ENCODE measurements at places on chromosomes 1 and 21.

DNA sequence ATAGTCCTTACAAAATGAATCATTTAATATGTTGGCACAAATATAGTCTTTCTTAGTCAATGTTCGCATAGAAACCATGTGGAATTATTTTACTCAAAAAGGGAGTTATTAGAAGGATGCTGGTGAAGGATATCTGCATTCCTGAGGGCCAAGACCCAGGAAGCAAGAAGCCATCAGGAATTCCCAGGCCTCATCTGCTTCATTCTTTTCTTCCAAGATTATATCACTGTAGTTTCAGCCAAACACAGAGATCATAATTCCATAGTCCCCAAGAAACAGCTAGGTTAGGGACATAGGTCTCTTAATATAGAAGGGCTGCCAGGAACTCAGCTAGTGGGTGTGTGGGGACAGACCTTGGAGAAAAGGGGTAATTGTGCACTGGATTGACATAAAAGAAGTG lies 28.6 kb upstream of the DISC1 start:
- DNase-seq: no peak

DNA sequence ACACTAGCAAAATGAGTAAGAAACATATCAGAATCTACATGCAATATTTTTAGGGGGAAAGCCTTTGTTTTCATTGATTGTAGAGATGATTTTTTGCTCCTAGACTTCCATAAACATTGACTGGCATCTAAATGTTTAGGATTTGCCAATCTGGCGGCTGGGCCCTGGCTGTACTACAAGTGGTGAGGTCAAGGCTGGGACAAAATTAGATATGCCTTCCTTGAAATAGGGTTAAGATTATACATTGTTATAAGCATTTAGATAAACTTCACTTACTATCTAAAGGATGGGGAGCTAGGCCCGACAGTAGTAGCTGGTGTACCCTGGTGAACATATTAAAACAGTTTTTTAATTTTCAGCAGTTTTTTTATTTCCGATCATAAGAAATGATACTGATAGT lies 5.2 kb downstream of the NFIA start:
- no peak for DNase-seq

- no peak for DNase-seq
Observed at GRCh38 chr1:197145446-197146024, 934 bp downstream of the ASPM start.

DNA sequence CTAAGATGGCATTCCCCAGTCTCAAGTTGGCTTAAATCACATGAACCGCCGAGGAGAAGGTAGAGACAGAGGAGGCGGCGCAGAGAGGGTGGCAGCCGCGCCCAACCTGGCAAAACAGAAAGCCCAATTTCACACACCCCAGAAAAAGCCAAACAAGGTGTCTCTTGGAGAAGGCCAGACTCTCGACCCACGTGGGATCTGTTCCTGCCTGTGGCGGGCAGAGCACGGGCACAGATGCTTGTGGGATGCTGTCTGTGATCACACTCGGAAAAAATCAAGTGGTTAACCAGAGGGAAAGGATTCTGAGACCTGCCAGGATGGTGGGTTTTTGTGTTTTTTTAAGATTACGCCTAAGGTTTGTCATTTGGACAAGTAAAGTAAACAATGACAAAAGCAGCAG lies 80.7 kb downstream of the MRPL37 start:
- no peak for DNase-seq

DNA sequence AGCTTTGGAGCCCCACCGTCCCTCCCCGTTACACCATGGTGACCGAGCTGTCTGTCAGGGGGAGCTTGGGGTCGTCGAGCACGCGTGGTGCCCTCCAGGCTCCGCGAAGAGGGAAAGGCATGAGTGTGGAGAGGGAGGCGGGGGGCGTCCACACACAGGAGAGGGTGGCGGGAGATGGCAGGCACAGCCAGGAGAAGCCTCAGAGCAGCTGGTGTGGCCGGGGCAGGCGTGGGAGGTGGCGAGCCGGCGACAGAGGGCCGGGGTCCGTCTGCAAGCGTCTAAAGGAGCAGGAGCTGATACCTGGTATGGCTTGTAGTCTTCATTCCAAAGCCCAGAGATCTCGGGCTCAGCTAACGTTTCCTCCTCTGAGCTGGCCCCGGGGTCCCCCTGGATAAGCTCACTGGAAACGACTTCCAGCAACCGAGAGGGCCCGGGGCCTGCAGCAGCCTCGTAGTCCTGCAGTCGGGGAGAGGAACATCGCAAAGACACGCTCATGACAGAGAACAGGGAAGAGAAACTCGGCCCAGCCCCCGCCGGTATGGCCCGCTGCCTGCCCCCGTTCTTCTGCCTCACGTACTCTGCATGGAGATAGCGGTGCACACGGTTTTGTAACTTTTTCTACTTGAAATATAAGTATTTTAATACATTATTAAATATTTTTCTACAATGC lies 37.4 kb downstream of the CFAP74 start:
- no peak for DNase-seq

GRCh38 chr1:201655910-201656309 lies 117.0 kb downstream of the NAV1 start:
- no peak for DNase-seq

DNA sequence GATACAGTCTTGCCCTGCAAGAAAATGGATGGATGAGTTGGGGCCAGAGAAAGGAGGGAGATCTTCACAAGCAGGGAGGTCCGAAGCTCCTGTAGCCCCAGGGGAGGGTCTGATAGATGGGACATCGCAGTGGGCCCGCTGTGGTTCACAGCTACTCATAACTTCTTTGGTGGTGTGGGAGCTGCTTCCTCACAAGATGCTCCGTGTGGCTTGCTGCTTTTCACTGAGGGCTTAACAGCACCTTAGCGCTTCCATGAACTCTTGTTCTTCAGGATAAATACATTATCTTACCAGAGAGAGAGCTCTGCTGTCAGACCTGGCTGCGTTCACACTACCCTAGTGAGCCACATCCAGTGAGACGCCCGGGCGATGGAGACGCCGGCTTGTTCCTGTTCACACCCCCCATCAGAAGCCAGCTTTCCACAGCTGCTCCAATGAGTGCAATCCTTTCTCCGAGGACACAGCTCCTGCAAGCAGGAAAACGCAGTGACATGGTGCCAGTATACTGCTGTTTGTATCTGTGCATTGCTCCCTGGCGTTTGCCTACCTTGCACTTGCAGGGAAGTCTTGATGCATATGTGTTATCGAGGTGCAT lies 599.8 kb downstream of the AJAP1 start:
- DNase-seq: no peak

DNA sequence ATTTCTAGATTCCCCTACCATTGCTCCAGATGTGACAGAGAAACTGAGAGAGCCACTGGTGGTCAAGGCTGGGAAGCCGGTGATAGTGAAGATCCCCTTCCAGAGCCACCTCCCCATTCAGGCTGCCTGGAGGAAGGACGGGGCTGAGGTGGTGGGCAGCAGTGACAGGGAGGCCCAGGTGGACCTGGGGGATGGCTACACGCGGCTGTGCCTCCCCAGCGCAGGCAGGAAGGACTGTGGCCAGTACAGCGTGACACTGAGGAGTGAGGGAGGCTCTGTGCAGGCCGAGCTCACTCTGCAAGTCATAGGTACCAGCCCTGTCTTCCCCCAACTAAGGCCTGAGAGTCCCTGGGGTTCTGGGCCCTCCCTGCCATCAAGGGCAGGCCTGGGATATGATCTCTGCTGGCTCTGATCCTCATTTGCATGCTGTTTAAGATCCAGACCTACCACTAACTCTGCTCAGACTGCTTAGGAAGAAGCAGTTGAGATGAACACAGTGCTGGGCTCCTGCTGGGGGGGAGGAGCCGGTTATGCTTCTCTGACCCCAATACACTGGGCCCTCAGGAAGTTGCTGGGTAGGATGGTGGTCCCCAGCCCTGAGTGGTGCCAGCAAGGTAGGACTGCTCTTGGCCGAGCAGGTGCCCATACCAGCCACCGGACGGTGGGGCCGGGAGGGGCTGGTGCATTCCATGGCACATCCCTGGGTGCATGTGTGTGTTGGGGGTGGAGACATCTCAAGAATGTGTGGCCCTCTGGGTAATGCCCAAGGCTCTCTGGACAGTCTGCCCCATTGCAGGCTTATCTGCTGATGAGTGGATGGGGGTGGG lies 25.1 kb downstream of the IGFN1 start:
- no peak for DNase-seq

- no peak for DNase-seq
Observed at GRCh38 chr1:6307099-6307498, 46.2 kb upstream of the GPR153 start.

DNA sequence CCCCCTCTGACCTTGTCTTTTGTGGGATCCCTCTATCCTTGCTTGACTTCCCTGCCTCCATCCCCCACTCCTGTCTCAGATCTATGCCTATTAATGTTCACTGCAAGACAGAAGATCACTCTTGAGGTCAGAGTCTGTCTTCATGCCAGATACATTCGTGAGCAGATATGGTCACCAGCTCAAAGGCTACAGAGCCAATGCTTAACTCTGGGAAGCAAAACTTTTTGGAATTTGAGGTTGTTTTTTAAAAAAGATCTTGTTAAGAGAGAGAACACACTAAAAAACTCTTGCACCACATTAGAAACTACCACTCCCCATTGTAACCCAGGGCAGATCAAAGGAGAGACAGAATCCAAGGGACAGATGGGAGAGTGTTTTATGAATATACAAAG lies 17.1 kb upstream of the A3GALT2 start:
- no peak for DNase-seq

- no peak for DNase-seq
Observed at GRCh38 chr21:44750675-44751025, 39.3 kb upstream of the TSPEAR start.

DNA sequence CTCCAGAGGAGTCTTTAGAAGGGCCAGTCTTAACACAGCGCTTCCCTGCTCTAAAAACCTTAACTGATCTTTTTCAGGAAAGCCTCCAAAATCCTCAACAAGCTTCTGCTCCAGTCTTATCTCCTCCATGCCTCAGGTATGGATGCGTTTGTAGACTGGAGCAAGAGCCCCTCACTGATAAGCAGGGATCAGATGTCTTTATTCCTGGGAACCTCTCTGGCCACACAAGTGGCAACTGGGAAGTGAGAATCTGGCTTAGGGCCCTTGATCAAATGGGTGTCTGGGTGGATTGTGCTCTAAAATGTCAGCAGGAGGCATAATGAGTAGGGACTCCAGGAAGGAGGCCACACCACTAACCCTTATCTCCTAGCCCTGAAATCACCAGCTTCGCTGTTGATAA lies 1.4 kb downstream of the ZBTB8A start:
- no peak for DNase-seq

- DNase-seq: no peak
Observed at GRCh38 chr1:28865997-28866650, 48.2 kb upstream of the EPB41 start.

GRCh38 chr1:178881950-178882349 lies 11.1 kb upstream of the ANGPTL1 start:
- no peak for DNase-seq

DNA sequence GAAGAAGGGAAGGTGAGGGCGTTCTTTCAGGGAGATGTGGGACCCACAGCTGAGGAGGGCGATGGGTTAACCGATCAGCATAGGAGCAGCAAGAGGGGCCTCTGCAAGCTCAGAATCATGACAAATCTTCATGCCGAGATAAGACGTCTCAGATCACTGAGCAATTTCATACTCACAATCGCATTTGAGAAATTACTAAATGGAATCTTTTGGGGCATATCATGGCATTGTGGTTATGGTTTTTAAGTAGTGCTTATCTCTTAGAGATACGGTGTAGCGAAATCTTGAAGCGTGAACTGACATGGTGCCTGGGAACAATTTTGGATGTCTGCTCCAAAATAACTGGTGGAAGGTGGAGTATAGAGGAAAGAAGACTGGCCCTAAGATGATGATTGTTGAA lies 6.2 kb downstream of the TNNT2 start:
- DNase-seq: no peak
